ENCODE measurements at places on chromosomes 12 and 14. TPM values are rescaled to one million over a fixed set of nuclear protein-coding genes. Genes with fewer than 3 reads are reported as not detected.

DNA sequence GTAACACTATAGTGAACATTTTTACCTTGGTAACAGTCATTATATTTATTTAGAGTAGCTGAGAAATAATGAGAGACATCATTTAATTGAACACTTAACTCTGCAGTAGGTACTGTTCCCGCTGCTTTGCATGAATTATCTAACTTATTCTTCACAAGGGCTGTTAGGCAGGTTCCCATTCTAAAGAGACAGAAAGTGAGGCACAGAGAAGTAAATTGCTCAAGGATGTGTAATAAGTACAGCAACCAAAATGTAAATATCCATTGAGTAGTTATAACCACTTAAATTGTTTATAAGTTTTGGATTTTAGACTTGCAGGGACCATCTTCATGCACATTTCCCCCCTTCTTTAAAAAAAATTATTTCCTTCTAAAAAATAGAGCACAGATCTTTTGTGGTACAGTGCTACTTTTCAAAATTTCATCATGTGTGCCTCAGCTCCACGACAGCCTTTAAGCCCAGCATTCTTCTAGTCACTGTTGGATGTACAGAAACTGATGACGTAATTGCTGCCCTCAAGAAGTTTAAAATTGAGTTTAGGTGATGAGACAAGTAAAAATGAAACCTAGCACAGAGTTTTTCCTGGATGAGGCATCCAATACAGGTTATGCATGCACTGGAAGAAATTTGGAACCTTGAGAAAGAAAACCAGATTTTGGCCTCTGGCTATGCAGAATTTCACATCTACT, 6.0 kb upstream of the MANSC4 start:
- DNase-seq = no peak

DNA sequence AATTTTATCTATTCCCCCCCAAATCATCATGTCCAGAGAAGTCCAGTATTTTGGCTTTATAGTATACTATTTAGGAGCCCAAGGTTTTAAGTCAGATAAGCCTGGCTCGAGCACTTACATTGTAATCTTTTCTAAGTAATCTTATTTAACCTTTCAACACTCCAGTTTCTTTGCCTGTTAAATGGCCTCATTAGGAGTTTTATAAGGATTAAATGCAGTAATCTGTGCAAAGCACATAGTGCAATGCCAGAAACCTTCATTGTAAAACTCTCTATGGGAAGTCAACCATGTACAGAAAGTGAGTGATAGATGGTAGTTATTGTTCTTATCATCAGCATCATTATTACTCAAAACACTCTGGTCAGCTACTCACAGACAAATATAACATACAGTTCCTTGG, 1330.4 kb downstream of the SLC16A7 start:
- DNase-seq = no peak

Gene GPRC5D
- total RNA-seq = not detected

GRCh38 chr14:73729556-73730265, 15.5 kb upstream of the PNMA1 start:
- peak; percentile 58 for DNase-seq

DNA sequence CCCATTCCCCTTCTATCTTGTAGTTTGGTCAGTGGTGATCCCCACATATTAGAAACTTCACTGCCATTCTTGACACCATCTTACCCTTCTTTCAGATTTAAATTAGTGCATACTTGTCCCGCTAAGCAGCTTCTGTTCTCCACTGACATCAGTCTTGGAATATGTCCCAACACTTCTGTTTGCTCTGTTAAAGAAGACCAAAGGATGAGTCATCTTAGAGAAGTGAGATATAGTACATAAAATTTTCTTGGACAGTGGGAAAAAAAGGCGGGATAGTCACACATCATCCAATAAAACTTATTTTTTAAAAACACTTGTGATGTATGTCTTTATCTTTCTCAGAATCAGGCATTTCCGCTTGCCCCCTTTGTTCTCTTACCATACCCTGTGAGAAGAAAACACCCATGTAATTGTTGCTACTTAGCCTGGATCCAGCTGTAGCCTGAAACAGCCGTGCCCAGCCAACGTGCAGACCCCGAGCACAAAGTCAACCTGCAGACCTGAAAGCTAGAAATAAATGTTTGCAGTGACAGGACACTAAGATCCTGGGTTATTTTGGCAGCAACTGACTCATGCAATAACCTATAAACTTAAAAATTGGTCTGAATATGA, 100.1 kb upstream of the PDE3A start:
- no peak for DNase-seq

- DNase-seq = no peak
Observed at GRCh38 chr12:110936367-110937103, 16.2 kb upstream of the MYL2 start.

Gene MRPS35
- 67.3 TPM for total RNA-seq

DNA sequence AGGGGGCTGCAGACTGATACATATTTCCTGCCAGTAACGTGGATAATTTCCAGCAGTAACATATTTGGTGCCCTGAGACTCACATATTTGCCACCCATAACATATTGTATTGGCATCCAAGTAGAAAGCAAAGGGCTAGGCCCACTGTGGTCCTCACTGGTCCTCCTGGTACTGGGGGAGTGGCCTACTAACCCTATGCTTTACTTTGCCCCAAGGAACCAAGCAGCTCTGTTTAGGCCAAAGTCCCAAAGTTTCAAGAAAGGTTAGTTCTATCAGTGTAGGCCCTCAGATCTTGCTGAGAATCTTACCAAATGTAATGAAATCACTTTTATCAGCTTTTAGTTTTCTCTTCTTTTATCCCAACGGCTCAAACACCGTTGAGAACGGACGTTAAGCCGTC, 35.4 kb upstream of the NAP1L1 start:
- DNase-seq = no peak

Gene SRSF5
- 352 TPM for total RNA-seq

DNA sequence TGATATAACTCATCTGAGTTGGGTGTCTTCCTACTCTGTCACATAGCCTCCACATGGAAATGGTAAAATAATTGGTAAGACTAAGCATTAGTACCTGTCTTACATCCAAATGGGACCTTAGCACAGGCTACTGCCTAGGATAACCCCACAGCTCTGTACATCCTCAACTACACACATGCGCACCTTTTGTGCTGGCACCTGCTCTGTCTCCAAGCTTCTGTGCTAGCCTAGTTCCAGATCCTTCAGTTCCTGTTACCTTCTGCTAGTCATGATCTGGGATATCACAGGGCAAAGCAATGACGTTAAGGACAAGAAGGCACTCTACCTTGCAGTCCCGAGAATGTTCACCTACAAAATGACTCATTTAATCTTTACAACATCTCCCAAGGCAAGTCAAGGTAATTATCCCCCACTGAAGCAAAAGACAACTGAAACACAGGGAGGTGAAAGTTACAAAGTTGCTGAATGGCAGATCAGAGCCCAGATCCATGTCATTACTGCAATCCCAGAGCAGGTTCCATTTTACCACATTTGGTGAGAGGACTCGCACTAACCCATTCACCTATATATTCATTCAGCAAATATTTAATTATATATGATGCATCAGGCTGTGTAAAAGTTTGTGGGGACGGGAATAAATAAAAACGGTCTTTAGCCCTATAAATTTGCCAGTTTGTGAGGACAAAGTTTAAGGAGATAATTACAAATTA, 61.7 kb downstream of the PPM1H start:
- no peak for DNase-seq

Gene ARF6
- 123 TPM for total RNA-seq

- DNase-seq = no peak
Observed at GRCh38 chr14:61065656-61066055, 84.6 kb downstream of the SLC38A6 start.
